Renal cortex interstitium (tissue), 15 donors: ENCODE measurements at places on chromosomes 1 and 21.
A peak's percentile ranks its signal among the peaks of the same experiment; 100 is the strongest.

- no peak for DNase-seq
Measured at GRCh38 chr1:25232866-25233784, 823 bp upstream of the SYF2 start.

DNA sequence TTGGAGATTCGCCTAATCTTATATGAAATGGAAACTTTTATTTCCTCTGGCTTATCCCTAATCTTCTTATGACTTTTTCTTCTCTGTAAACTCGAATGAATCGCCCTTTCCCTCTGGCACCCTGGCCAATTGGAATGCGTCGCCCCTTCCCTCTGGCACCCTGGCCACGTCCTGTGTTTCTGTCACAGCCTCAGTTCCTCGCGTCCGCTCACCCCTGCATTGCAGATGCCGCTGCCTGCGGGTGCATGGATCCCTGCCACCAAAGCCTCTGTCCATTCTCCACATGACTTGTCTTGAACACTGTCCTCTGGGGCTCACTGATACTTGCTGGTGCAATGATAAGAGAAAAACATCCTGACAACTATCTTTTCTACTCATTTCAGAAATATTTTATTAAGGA, 104.6 kb downstream of the ADARB1 start:
- DNase-seq, result no peak

- DNase-seq, result no peak
Measured at GRCh38 chr1:162536511-162536910, 25.0 kb upstream of the UAP1 start.

DNA sequence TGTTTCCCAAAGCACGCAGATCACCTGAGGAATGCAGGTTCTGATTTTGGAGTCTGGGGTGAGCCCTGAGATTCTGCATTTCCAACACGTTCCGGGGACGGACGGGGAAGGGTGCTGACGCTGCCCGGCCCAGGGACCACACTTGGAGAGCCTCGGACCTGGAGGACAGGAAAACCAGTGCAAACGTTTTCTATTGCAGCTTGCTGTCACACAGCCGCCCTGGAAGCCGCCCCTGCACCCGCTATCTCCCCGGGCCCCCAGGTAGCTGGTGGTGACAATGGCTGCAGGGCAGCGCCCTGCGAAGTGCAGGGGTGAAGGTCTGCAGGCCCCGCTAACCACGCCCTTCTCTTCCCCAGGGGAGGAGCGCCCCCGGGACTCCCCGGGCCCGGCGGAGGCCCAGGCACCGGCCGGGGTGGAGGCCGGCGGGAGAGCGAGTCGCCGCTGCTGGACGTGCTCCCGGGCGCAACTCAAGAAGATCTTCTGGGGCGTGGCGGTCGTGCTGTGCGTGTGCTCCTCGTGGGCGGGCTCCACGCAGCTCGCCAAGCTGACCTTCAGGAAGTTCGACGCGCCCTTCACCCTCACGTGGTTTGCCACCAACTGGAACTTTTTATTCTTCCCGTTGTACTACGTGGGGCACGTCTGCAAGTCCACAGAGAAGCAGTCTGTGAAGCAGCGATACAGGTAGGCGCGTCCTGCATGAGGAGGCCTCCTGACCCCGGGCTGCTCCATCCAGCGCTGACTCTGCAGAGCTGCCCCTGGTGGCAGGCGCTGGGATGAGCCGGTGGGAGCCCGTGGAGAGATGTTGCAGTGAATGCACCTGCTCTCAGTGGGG, 142.0 kb upstream of the COA6 start:
- no peak for DNase-seq

DNA sequence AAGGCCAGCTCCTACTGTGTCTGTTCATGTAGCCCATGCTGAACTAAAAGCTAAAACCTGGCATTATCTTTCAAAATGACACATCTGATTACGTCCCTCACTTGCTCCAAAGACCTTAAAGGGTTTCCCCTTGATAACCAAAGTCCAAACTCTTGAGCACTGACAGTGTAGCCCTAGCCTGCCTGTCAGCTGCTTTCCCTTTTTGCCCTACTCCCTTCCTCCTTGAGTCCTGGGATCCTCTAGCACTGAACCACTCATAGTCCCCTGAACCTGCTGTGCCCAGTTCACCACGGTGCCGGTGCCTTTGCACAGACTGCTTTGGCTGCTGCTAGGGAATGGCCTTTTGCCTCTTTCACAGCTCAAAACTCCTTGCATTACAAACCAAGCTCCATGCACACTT, 67.5 kb downstream of the PLXNA2 start:
- DNase-seq, result no peak

DNA sequence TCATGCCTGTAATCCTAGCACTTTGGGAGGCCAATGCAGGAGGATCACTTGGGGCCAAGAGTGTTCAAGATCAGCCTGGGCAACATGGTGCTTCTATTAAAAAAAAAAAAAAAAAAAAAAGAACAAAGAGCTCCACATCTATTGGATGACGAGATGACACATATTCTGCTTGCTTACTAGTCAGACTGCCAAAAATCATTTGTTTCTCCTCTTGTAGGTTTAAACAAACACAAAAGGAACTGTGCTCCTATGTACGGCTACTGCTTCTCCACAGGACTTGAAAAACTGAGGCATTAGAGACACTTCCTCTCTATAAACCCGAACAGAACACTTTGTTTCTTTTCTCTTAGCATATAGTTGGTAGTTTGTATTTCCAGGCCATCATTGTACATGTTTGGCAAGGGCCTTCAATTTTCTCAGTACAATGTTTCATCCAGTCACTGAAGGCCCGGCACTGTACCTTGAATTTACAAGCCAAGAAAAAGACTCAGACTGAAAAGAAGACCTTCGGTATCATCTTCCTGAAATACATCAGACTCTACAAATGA, 6.0 kb downstream of the TRIT1 start:
- no peak for DNase-seq

DNA sequence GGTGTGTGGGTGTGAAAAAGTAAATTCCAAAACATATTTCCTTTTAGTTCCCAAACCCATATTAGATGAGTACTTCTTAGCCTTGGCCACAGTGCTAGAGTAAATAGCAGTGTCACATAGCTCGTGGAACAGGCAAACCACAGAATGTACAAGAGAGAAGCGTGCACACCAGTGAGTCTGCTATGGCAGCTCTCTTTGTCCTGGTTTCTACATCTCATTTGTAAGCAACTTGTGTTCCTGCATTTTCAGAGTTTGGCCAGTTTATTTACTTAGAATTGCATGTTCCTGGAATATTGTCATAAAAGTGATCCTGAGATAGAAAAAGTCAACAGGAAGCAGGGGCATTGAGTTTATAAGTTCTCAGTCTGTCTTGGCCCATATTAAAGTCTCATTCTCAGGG, 142.1 kb downstream of the DHRS3 start:
- DNase-seq, result no peak

GRCh38 chr1:162285149-162285561, 91.5 kb downstream of the SPATA46 start:
- peak; percentile 40 for DNase-seq

DNA sequence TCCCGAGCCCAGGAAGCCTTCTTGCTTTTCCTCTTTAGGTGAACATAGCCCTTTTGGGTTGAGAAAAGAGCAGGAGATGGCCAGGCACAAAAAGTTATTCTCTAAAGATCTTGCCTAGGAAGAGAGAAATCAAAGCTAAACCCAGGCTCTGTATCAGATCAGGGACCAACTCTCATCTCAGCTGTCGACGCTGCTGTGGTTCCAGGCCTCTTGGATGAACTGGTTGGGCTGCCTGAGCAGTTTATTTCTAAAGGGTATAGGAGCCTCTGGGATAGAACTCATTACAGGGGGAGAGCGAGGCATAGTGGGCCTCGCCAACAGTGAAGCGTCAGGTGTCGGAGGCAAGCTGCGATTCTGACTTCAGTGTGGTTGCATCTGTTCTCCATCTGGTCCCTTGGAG, 82.6 kb upstream of the F3 start:
- no peak for DNase-seq

- no peak for DNase-seq
Measured at GRCh38 chr1:224502459-224503160, 68.0 kb upstream of the WDR26 start.

- no peak for DNase-seq
Measured at GRCh38 chr1:34833711-34834110, 25.8 kb downstream of the SMIM12 start.

GRCh38 chr1:26790551-26790953, 2.8 kb downstream of the PIGV start:
- DNase-seq, result no peak

DNA sequence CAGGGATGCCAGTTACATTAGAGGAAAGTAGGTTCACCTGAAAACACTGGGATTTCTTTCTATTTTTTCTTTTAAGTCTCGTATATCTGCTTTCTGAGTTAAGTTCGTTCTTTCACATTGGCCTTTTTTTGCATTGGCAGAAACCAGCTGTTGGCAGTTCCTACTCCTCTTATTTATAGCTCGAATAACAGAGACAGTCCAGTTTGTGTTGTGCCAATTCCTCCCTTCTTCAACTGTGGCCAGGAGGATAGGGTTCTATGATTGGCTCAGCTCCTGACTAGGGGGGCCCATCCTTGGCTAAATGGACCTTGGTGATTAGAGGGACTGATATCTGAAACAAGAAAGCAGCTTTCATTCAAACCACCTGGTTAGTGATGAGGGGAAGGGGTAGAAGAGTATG, 115.8 kb downstream of the RPS6KC1 start:
- DNase-seq, result no peak

DNA sequence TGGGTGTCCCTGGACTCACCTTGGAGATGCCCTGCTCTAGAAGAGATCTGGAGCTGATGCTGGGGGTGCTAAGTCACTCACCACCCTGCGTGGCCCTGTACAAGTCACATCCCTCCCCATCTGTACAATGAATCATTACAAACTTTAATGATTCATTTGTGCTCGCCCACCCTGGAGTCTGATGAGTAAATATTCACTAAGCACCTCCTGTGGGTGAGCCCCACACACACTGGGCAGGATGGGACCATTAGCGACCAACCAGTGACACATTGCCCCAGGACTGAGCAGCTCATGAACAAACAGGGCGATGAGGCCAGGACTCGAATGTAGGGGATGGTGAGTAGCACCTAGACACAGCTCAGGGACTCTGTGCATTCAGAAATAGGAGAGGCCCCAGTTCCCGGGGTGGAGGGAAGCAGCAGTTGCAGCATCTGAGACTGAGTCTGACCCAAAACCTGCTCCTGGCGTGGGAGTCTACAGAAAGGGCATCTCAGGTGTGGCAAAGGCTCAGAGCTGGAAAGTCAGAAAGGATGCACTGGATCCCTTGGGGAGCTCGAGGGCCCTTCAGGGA, 18.1 kb upstream of the PDZK1IP1 start:
- DNase-seq, result no peak

GRCh38 chr1:177983077-177983476, 13.2 kb upstream of the SEC16B start:
- no peak for DNase-seq

DNA sequence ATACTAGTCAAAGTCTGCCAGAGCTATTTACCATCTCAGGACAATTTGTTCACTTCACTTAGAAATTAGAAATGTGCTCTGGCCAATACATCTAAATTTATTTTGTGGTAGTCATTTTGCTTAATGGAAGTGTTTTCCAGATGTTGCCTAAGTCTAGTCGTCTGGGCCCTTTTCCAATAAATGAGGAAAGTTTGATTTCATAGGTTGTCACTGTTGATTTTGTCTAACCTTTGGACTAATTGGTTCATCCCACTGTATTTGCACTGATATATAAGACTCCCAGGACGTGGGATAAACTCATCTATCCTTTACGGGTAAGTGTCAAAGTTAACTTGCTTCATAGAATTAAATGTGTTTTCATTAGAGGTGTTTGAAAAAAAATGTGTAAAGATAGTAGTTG, 79.1 kb downstream of the TPR start:
- DNase-seq, result no peak

- no peak for DNase-seq
Measured at GRCh38 chr1:112380356-112380755, 15.7 kb upstream of the CTTNBP2NL start.

DNA sequence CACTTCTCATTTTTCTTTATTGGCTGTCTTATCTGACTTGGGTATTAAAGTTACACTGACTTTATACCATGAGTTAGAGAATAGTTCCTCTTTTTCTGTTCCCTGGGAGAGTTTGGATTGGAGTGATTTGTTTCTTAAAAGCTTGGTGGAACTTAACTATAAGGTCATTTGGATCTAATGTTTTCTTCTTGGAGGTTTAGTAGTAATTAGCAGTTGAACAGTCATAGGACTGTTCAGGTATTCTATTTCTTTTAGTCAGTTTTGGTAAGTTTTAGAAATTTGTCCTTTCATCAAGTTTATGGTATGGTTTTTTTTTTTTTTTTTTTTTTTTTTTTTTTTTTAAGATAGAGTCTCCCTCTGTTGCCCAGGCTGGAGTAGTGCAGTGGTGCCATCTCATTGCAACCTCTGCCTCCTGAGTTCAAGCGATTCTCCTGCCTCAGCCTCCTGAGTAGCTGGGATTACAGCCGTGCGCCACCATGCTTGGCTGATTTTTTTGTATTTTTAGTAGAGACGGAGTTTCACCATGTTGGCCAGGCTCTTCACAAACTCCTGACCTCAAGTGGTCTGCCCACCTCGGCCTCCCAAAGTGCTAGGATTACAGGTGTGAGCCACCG, 6.3 kb downstream of the TTC3 start:
- DNase-seq, result no peak

- DNase-seq, result no peak
Measured at GRCh38 chr21:41662761-41663160, 104.1 kb downstream of the RIPK4 start.

GRCh38 chr1:31860581-31860980, 44.8 kb upstream of the SPOCD1 start:
- DNase-seq, result no peak

GRCh38 chr21:17414766-17415165, 98.1 kb upstream of the CXADR start:
- no peak for DNase-seq
